ENCODE measurements at places on chromosomes 3 and 15. TPM values are rescaled to one million over a fixed set of nuclear protein-coding genes. Genes with fewer than 3 reads are reported as not detected.
A peak's percentile ranks its signal among the peaks of the same experiment; 100 is the strongest.

The PPP1R14D gene
- polyA plus RNA-seq, result 0.47 TPM

The ABHD14A gene
- polyA plus RNA-seq, result 53.9 TPM

The GUCA1C gene
- not detected for polyA plus RNA-seq

The PRR23C gene
- not detected for polyA plus RNA-seq

The ABI3BP gene
- polyA plus RNA-seq, result not detected

The HCLS1 gene
- polyA plus RNA-seq, result not detected

DNA sequence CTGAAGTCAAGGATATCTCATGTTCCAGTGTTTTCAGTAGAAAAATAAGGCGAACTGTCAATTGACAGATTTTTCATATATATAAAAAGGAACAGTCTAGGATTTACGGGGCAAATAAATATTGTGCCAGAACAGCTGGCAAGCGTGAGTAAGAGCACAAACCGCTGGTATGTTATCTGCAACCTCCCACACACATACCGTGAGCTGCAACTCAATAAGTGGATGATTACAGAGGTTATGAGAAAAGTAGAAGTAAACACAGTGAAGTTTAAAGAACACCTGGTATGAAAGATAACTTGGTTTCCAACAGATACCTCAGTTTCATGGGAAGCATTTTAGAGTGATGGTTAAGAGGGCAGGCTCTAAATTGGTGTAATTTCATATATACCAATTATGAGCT, 733.4 kb downstream of the TUSC7 start:
- no peak for DNase-seq

- DNase-seq, result no peak
These were observed 28.1 kb downstream of the CMTM7 start for GRCh38 chr3:32419742-32420125.

- DNase-seq, result no peak
These were observed 617.1 kb downstream of the NR2F2 start for GRCh38 chr15:96947296-96948229.

DNA sequence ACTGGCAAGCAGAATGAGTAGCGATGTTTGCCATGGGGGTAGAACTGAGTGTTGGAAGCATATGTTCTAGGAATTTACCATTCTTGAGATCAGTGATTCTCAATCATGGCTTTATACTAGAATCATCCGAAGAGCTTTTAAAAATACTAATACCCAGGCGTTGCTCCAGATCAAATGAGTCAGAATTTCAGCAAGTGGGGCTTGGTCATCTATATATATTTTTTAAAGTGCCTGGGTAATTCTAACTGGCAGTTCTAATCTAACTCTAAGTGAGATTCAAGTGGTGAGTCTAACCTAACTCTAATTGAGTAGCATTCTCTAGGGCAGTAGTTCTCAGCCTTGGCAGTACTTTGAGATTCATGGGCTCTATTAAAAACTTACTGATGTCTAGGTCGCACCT, 20.8 kb downstream of the TM4SF1 start:
- no peak for DNase-seq

DNA sequence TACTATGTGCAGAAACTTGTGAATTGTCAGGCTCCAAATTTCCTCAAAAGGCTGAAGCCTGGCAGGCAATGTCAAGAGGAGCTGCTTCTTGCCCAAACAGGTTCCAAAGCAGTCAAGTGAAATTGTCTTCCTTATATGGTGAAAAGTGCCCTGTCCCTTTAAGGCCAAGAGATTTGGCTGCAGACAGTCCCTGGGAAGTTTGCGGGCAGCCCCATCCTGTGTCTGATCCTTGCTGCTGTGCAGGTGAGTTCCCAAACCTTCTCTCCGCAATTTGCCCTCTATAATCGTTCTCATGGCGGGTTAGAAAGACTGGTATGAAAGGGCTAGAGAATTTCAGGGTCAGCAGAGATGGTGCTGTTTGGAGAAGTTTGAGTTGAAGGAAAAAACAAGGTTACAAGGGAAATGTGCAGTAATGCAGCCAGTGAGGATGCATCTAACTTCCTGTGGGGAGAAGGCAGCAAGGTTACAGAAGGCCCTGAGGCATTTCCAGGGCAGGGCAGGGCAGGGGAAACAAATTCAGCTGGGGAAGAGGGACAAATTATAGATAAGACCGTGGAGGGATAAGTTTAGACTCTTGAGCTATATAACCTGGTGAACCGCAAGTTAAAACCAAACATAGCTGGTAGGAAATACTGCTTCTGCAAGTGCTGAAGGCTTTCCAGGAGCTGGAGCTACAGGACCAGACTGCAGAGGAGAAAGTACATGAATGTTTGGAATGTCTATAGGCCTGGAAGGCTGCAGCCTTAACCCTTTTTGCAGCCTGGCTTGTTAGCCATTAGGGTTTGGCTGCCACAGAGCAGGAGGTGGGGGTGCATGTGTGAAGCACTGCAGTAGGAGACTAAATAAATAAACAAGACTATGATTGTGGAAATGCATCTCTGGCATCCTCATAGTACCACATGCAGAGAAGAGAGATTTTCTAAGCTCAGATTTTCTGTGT, 256.2 kb upstream of the IL12A start:
- no peak for DNase-seq

DNA sequence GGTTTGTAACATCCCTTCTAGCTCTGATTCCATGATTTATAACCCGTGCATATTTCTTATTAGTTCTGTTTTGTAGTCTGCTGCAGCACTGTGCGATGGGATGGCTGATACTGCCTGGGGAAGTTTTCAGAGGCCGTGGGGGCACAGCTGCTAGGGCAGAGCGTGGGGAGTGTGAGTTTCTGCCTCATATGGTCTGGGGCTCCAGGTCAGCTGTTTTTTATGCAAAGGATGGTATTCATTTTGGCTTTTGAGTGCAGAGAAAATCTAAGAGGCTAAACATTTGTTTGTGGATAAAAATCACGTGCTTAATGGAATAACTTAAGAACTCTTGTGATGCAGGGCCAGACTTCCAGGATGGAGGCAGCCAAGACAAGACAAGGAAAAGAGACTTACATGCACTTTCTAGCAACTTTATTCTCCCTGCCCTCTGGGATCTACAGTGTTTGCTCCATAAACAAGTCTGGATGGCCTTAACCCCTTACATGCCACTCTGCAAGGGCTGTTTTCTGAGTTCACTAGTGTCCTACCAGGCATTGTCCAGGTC, 45.5 kb upstream of the CFAP161 start:
- no peak for DNase-seq

DNA sequence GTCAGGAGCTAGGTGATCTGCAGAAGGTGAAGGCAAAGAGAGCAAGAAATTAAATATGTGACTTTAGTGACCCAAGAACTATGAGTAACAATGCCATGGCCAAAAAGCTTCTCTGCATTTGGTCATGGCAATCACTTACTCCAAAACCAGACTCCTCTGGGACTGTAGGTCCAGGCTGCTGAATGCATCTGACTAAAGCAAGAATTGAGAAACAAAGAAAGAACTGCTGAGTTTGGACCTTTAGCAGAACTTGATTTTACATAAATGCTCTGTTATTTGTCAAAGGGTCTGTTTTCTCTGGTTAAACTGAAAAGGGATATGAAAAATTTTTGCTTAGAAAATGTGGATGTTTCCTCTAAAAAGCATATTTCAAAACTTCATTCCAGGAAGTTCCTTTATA, 1102.2 kb downstream of the IGSF11 start:
- DNase-seq, result no peak

DNA sequence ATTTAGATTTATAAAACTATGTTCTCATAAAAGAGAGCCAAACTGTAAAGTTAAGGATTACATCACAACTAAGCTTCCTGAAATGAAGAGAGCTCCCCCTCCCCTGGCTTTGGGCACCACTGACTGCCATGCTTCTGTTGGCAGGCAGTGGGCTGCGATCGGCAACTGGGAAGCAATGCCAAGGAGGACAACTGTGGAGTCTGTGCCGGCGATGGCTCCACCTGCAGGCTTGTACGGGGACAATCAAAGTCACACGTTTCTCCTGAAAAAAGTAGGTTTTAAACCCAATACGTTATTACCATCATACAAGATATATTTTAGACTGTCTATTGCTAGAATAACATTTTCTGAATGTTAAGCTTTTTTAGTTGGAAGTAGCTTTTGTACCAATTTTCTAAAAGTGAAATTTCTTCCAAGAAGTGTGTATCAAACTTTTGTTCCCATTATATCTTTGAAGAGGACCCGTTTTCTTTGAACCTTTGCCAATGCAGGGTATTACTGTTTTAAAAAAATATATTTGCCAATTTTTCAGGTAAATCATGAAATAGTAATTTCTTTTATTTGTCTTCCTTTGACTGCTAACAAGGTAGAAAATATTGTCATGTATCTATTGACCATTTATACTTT, 184.1 kb downstream of the ADAMTSL3 start:
- DNase-seq, result peak; percentile 5

DNA sequence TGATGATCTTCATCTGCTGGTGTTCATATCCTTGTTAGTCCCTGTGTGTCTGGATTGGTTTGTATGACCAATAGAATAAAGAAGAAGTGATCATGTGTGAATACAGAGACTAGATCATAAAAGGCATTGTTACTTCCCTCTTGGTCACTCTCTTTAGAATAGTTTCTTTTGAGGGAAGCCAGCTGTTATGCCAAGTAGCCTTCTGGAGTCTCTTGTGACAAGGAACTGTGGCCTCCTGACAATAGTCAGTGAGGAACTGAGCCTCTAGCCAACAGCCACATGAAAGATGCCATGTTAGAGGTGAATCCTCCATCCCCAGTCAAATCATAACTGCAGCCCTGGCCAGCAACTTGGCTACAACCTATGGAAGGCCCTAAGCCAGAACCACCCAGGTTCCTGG, 63.0 kb upstream of the SMAD3 start:
- no peak for DNase-seq

Measured in HepG2 (cell line).